Suppressor macrophage treated with lipopolysaccharide for 4 hours (primary cell): ENCODE measurements at places on chromosomes 2 and 18.
A peak's percentile ranks its signal among the peaks of the same experiment; 100 is the strongest.

GRCh38 chr2:38146275-38146906 is 70.4 kb upstream of the CYP1B1 start:
- DNase-seq, result peak; percentile 85

GRCh38 chr18:41938445-41938844 is 16.6 kb upstream of the PIK3C3 start:
- peak; percentile 75 for DNase-seq

DNA sequence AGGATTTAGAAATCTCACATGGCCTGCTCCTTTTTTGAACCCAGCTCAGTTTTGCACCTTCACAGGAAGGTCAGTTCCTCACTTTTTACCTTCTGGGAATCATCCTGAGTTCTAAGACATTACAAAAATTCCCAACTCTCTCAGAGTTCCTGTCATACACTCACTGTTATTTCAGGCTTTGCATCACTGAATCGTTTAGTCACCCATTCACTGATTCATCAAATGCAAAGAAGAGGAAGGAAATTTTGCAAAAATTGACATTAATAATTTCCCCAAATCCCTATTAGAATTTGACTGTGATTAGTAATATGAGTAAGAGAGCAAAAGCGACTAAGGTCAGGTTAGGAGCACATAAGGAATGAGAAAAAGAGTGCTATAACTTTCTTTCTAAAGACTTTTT is 197.5 kb downstream of the PDE1A start:
- peak; percentile 61 for DNase-seq

DNA sequence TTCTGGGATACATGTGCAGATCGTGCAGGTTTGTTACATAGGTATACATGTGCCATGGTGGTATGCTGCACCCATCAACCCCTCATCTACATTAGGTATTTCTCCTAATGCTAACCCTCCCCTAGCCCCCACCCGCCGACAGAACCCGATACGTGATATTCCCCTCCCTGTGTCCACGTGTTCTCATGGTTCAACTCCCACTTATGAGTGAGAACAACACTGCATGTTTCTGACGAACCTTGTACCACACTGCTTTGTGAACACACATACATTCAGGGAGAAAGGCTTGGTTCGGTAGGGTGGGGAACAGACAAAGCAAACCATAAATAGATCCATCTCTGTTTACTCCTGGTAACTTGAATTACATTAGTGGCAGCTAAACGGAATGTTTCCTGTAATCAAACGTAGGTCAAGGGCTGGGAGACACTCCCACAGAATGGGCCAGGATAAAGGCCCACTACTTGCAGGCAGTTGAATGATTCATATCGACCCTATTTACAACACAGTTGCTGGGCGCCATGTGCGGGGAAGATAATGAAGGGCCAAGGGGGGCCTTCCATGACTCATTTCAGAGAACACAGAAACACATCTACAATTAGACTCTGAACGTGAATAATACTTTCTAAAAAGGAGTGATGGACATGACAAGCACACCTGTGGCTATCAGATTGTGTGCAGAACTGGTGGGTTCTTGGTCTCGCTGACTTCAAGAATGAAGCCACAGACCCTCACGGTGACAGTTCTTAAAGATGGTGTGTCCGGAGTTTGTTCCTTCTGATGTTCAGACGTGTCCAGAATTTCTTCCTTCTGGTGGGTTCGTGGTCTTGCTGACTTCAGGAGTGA is 56.8 kb upstream of the KIDINS220 start:
- no peak for DNase-seq

GRCh38 chr2:42170619-42171395 is 1.7 kb downstream of the EML4 start:
- no peak for DNase-seq

DNA sequence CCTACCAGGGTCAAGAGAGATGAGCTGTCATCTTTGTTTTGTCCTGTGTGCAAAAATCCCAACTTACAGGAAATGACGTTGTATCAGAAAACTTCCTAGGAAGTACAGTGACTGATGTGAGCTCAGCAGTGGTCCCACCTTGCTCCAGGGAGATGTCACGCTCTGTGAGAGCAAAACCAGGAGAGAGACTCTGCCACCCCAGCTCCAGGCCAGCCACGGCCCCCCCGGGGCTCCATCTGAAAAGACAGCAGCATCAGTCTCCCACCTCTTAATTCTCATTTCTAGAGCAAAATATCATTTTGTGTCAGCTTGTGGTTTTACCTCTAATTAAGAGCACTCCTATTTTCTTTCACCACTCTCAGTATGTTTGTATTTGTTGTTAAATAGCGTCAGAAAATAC is 57.5 kb downstream of the MYL12B start:
- DNase-seq, result no peak

DNA sequence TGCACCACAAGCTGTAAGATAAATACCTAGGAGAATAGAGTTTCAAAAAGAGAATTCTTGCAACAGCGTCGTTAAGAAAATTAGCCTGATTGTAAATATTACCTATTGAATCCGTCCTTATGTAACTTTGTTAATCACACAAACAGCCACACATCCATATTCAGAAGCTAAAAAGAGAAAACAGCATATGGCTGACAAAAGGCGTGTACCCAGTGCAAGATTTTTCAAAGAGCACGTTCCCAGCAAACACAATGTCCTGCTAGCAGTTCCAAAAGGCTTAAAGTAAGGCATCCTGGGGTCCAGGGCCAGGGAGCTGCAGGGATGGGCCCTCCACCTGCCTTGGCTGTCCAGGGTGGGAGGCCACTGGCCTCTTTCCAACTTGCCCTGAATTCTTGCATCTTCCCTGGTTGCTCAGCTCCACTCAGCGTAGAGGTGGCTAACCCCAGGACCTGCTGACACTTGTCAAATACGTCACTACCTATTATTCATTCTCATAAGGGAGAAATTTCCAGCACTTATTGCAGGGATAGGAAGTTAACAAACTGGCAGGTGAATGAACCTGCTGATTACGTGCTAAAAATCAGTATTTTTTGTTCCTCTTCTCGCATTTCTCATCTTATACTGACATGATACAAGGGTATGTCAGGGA is 102.1 kb upstream of the NEDD4L start:
- no peak for DNase-seq

- no peak for DNase-seq
Observed at GRCh38 chr2:237405006-237405559, 8.9 kb downstream of the COL6A3 start.

GRCh38 chr2:11631462-11631861 is 38.5 kb downstream of the NTSR2 start:
- no peak for DNase-seq

DNA sequence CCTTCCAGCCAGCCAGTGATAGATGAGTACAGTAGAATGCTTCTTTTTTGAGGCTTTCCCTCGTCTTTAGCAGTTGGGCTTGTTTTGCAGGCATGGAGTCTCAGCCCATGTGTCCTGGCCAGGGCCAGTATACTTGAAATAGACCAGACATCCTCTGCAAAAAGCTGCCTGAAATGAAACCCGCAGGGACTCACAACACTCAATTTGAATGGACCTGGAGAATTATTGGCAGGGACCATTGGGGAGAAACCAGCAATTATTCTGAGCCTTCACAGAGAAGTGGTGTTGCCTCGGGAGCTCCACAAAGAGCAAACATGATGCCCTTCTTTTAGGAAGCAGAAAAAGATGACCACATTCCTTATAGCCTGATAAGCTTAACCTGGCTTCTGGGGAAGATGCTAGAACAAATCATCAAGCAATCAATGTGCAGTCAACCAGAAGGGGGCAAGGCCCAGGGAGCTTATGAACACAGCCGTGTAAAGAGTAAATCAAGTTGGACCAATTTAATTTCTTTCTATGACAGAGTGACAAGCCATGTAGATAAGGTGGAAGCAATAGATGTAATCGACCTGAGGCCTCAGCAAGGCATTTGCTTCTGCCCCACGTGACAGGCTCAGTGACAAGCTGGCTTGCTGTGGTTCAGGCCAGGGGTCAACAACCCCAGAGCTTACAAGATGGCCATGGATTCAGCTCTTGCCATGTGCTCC is 42.1 kb downstream of the BOD1L2 start:
- DNase-seq, result no peak

DNA sequence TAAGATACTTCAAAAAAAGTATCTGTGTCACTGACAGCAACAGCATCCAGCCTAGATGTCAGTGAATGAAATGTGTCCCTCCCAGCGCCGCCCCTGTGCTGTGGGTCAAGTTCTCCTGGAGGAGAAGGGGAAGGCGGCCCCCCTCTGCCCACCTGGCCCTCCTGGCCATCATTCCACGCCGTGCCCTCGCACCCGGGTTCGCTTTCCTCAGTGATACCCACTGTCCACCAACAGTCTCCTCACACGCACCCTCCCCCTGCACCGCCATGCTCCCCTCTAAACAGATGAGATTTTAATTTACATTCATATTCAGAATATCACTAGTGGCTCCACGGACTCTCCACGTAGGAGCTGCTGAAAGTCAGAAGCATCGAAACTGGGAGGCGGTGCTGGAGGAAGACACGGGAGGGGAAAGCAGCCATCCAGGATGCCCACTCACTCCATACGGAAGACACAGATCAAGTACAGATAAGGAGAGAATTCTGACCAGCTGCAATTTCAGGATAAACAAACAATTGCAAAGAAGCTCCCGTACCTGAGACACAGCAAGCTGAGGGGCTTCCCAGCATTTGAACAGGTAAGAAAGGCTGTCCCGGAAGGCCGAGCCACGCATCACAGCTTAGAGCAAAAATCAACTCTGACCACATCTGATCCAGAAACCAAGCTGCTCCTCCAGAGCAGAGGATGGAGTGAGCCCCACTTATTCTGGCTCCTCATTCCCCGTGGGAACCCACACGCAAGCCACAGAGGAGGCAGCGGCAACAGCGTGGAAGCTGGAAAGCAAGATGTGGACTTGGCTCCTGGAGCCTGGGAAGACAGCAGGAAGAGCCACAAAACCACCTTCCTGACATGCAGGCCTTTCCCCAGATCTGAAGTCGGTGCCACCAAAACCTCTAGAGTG is 49.7 kb downstream of the PXDN start:
- DNase-seq, result no peak

GRCh38 chr2:138500592-138501424 is 762 bp upstream of the SPOPL start:
- no peak for DNase-seq

DNA sequence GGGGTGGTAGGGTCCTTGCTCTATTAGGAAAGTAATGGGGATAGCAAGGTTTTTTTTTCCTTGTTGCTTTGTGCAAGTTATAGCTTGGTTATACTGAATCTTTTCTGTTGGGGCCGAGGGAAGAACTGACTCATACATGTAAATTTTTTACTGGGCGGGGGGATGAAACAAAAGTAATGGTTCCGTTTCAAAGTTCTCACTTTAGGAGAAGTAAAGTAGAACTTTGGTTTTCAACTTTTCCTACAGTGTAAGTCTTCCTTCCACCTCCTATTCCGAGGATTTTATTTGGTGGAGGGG is 1.1 kb downstream of the AFTPH start:
- peak; percentile 86 for DNase-seq

- DNase-seq, result no peak
Observed at GRCh38 chr2:219664944-219665343, 37.5 kb downstream of the SLC4A3 start.

DNA sequence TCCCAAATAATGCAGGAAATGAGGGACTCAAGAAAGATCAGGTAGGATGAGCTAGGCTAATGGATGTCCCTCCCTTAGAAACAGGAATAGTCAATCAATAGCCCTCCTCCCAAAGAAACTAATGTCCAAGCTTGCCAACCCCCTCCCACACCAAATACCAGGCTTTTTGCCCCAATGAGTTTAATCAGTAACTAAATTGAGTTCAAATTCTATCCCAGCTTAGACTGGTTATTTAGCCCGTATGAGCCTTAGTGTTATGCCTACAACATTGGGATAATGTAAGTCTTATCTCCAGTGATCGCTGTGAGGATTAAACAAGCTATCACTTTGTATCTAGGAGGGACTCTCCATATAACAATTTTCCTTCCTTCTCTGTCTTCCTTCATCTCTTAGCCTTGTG is 310.7 kb downstream of the DPP10 start:
- DNase-seq, result no peak

GRCh38 chr18:73461780-73462059 is 593.9 kb upstream of the NETO1 start:
- DNase-seq, result no peak

GRCh38 chr2:150607390-150607811 is 119.9 kb upstream of the RND3 start:
- no peak for DNase-seq

GRCh38 chr2:48232351-48232750 is 297.6 kb upstream of the STON1 start:
- DNase-seq, result no peak

DNA sequence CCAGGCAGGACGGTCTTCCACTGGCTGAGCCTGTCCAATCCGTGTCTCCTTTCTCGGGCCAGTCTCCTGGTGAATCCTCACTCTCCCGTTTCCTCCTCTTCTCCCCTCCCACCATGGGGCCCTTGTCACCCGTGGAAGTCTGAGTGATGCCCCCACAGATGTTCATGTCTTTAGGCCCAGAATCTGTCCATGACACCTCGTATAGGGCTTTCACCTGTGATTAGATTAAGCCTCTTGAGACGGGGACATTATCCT is 193.5 kb downstream of the ZFP36L2 start:
- DNase-seq, result no peak

GRCh38 chr2:143807192-143807591 is 678.0 kb downstream of the ARHGAP15 start:
- DNase-seq, result peak; percentile 8

DNA sequence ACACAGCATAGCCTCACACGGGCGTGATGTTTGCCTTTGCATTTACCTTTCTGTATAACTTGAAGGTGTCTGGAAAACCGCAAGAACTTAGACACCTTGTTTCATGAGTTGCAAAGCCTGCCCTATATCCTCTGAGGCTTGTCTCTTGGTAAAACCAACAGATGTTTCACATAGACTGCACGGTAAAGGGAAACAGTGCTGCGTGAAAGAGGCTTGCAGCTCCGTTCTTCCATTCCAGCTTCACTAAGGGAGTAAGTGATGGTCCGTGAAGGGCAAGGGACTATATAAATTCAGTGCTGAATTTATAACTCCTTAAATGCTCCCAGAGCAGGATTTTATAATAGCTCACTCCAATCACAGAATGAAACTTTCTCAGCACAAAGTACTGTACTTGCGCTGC is 360.5 kb downstream of the SOX11 start:
- no peak for DNase-seq

DNA sequence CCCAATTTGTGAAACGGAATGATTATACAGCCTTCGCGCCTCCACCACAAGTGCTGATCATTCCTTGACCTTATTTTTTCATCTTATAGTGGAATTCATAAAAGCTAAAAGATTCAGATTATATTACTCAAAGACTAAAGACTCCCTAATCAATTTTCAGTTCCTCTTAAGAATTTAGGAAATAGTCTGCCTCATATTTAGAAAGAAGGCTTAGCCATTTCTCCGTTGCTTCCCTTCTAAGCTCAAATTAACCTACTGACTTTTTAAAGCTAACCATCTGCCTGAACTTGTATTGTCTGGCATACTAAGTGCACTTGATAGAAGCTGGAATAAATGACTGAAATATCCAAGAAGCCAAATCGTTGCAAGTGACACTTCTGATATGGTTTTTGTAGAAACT is 44.7 kb downstream of the HNRNPLL start:
- DNase-seq, result no peak
